Stimulated activated CD8-positive, alpha-beta memory T cell treated with anti-CD3 and anti-CD28 coated beads, Interleukin-7, amount 100 ng/mL, for 1 hour (primary cell): ENCODE measurements at places on chromosomes 7 and 10.
A peak's percentile ranks its signal among the peaks of the same experiment; 100 is the strongest.

GRCh38 chr7:140539461-140539860 lies 60.2 kb upstream of the MKRN1 start:
- no peak for DNase-seq

DNA sequence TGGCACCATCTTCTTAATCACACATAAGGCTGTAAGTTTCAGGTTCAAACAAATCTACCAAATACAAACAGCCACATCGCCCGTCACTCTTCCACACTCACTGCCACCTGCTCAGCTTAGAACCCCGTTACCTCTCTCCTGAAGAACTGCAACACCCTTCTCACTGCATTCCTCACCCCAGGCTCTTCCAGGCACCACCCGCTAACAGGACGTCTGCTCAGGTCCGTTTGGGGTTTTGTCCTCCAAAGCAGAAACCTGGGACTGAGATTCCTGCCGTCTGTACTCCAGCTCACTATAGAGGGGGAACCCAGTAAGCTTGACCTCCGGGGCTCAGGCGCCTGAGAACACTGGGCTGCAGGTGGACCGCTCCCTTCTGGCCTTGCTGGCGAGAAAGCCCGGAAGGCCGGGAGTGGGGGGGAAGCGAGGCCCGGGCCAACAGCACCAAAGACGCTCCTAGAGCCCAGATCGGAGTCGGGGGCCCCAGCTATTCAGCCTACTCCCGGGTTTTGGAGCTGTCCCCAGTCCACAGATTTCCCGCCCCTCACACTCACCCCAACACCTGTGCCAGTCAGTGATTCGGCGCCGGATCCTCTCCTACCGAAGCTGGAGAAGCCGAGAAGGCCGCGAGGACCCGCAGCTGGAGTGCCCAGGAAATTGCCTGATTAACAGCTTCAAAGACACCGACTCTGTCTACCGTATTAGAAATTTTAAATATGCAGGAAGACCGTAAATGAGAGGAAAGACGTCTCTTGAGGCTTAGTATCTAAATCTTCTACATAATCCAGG lies at the start of gene AP3M1:
Gene AP3M1, minus strand, starts transcription at position 625 of the 786 bp plus-strand sequence. CDS start 12,449 bp downstream, outside the sequence.
- peak; percentile 58 for DNase-seq

- no peak for DNase-seq
Observed at GRCh38 chr10:29386342-29386999, 97.6 kb downstream of the LYZL1 start.

DNA sequence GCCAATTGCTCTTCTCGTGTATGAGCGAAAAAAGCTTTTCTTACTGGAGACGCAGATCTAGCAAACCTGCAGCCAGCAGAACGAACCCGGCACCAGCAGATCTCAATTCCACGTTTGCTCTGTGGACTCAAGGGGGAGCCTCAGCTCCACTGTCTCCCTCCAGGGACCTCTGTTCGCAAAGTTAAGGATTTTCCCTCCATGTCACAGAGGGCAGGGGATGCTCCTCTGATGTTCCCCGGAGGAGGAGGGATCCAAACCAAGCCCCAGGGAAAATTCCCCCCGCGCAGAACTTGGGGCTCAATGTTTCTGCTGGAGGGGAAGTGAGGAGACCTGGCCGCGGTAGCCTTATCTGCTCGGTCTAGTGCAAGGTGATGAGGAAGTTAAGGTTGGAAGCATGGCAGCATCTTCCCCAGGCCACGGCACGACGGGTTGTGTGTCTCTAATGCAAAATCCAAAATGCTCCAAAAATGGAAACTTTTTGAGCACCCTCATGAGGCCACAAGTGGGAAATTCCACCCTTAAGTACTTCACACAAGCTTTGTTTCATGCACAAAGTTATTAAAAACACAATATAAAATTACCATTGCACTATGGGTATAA lies 9.0 kb downstream of the IQCE start:
- no peak for DNase-seq

GRCh38 chr7:43364391-43364790 lies 218.5 kb upstream of the STK17A start:
- no peak for DNase-seq

DNA sequence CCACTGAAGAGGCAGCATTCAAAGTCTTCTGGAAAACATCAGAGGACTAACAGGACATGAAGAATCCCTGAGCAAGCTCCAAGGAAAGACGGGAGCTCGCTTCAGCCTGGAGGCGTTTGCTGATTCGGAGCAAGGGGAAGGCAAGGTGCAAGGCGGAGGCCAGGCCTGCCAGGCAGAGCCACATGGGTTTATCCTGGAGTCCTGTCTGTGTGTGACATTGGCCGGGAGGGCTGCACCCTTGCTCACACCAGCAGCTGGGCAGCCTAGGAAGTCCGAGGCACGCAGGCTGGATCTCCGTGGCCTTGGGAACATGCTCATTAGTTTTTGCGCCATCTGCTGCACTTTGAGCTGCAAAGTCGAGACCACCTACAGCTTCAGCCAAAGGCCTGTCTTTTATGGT lies 22.3 kb upstream of the LARP4B start:
- no peak for DNase-seq
